ENCODE measurements at places on chromosomes 1 and 21.

DNA sequence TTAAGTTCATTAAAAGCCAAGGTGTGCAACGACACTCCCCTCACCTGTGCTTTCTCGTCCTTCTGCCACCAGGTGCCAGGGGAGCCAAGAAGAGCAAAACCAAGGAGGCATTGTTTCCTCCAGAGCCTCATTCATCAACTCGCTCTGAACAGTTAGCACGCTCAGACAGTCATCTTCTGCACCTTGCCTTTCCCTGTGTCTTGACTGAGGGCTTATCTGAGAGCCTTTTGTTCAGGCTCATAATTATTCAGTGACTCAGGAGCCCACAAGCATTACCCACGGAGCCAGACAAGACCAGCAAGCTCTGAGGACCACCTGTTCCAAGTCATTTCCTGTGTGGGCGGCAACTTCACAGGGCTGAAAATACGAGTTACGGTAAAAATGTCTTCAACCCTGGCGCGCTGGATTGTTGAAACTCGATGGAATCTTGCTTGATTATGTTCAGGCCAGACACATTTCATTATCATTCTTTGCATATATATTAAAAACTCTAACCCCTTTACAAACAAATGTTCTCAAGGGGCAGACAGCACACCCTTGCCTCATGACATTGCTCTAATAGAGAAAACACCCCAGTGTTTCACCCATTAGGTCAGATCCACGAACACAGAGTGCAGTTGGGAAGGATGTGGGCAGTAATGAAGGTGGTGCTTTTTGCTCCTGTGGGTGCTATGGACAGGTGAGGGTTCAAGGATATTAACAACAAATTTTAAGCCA is 89.7 kb upstream of the RUNX1 start:
- DNase-seq, result peak; percentile 26

DNA sequence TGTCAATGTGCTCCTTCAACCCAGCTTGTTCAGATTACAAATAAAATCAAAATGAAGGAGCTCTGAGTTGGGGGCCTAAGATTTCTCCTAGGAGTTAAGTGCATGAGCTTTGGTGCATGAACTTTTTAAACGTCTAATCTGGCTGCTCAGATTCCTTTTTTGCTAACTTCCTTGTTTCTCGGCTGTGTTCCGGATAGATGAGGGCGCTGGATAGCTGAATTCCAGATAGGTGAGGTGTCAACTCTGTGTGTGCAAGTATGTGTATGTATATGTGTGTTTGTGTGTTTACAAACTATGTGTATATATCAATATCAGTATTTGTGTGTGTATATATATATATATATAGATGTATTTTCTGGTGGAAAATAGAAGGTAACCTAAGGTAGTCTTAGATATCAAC is 37.5 kb upstream of the RCAN3 start:
- no peak for DNase-seq

- no peak for DNase-seq
Observed at GRCh38 chr1:28199328-28200233, 23.1 kb upstream of the PTAFR start.

DNA sequence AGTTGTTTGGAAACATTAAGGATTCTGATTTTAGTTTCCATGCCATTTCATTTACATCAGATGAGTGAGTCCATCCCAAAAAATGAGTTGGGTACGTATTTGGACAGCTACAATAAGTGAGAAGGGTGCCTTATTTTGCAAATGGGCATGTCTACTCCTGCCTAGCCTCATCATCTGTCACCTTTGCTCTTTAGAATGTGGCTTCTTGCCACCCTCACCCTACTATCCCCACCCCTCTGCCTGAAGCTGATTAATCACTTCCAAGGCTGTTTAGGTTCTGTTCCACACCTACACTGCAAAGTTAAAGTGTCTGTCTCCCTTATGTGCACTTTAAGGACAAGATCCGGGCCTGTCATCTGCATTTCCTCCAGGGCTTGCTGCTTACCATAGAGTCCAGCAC is 61.2 kb downstream of the ST6GALNAC5 start:
- no peak for DNase-seq

GRCh38 chr1:111770916-111771315 is 15.2 kb downstream of the DDX20 start:
- DNase-seq, result no peak

DNA sequence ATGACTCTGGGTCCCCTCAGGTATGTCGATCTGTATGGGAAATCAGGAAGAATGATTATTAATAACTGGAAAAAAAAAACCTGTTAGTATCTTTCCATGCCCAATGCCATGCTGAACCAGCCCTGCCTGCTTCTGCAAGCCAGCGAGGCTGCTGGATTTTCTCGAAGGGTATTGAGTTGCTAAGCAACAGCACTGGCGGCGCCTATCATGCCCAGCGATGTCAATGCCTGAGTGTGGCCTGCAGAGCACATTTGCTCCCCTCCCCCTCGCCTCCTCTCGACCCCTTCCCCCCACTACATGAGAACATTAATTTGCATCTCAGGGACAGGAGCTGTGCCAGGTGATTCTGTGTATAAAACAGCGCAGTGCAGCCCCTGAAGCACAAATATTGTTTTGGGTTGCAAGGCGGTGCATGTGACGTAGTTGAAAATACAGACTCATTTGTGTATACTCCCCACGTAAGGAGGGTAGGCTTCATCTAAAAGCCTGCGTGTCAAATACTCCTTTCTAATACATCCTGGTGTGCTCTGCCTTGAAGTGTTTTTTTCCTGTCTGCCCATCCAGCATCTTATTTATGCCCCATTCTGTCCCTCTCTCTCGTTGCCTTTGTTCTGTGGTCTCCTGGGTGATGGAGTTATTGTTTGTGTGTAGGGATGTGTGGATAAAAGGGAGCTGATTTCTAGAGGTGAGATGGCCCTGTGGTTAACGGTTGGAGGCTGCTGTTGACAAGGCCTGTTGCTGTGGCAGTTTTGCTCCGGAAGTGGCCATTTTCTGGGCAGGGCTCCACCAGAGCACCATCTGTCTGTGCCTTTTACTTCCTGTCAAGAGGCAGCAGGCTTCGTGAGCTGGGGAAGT is 32.7 kb upstream of the ATP5PO start:
- peak; percentile 67 for DNase-seq

- no peak for DNase-seq
Observed at GRCh38 chr1:159835862-159836525, 9.3 kb downstream of the SLAMF8 start.

DNA sequence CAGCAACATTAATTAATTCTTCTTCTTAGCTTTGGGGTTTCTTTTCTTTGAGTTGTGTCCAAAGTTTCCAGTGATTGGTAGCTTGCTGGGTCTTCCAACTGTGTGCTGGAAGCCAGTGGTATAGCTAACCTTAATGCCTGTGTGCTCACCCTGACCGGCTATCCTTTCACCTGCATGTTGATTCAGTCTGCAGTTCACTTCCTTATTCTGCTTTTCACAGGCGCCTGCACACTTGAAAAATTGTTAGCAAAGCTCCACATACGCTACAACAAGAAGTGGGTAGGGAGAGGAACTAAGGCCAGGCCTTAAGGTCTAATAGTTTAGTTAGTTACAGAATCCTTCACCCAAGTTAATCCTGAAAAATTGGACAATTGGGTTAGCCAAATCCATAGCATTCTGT is 35.7 kb downstream of the NCF2 start:
- no peak for DNase-seq

- no peak for DNase-seq
Observed at GRCh38 chr1:209030454-209031167, 552.9 kb upstream of the CAMK1G start.

DNA sequence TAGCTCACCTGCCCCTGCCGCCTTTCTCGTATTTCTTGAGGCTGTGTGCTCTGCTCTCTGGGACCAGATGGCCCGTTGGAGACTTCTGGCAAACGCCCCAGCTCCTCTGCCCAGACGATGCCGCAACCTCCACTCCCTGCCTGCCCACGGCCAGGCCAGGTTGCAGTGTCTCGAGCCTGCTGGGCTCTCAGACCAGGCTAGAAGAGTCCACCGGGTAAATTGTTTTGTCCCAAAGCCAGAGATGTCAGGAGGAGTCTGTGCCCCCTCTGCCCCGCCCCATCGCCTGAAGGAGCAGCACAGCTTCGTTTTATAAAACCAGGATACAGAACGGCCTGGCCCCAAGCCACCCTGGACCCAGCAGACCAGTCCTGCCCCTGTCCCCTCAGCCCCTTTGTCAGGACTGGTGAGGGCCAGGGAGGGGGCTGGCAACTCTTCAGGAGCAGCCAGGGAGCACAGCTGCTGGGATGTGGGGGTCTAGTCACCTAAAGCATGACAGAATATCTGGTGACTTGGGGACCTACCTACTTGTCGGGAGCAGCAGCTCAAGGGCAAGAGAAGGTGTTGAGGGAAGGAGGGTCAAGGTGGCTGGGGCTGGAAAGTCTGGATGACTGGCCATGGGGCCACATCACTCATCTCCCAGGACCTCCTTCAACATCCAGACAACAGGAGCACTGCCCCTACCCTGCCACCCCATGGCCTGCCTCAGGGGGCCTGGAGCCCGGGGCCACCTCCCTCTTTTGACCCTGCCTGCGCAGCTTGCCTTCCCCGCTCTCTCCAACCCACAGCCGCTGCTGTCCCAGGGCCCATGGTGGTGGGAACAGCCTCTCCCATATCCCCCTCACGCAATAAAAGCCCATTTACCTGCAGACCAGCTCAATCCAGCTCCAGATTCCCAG is 33.9 kb upstream of the LBR start:
- no peak for DNase-seq

- DNase-seq, result no peak
Observed at GRCh38 chr1:169548282-169548681, 38.0 kb downstream of the F5 start.

- no peak for DNase-seq
Observed at GRCh38 chr1:236518322-236518721, 5.5 kb upstream of the LGALS8 start.

DNA sequence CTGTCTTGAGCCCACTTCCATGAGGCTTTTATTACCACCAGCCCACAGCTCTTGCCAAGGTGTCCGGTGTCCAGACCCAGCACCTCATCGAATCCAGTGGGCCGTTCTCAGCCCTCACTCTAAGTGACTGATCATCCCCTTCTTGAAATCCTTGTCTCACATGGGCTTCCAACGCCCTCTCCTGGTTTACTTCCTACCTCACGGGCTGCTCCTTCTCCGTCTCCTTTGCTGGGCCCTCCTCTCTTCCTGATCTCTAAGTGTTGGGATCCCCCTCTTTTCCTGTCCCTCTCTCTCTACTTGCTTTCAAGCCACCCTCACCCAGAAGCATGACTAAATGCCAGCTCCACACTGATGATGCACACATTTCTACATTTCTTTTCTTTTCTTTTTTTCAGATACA is 9.0 kb upstream of the RHBG start:
- peak; percentile 18 for DNase-seq

DNA sequence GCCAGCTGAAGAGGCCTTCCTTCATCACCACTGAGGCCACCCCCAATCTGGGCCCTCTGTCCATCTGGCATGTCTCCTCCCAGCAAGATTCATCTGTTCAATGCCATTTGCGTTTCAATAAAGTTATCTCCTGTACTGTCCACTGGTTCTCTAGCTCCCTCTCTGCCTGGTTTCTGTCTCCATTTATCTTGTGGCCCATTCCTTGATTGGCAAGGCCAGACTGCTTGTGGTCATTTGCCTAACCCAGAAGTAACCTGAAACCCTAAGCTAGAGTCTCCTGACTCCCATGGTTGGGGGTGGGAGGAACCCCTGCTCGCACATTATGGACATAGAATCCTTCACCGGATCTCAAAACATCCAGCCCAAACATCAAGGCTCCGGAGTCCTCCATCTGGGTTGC is 2.1 kb upstream of the IPO9 start:
- DNase-seq, result no peak

GRCh38 chr1:192260076-192260475 is 56.7 kb upstream of the RGS21 start:
- no peak for DNase-seq

GRCh38 chr1:160624464-160624863 is 22.4 kb downstream of the SLAMF1 start:
- no peak for DNase-seq

- DNase-seq, result no peak
Observed at GRCh38 chr1:147628441-147628840, 41.9 kb downstream of the ACP6 start.

GRCh38 chr1:227947676-227948492 is at the start of gene WNT9A:
Gene WNT9A (minus strand): TSS chr1:227947932. CDS start chr1:227947887, 45 bp downstream.
- no peak for DNase-seq

DNA sequence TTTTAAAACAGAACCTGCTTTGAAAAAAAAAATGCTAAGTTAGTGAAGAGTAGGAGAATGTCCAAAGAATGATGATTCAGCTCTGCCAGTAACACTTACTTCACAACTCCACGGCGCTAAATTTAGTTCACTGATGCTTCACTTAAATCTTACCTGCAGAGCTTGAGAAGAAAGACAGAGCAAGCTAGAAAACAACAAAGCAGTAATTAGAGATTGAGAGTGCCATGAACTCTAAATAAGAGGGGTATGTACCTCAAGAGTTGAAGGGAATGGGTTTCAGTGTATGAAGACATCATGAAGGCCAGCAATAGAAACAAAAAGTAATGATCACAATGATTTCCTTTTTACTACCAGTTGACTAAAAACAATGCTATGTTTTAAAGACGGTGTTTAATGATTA is 32.8 kb downstream of the EPRS1 start:
- DNase-seq, result no peak

DNA sequence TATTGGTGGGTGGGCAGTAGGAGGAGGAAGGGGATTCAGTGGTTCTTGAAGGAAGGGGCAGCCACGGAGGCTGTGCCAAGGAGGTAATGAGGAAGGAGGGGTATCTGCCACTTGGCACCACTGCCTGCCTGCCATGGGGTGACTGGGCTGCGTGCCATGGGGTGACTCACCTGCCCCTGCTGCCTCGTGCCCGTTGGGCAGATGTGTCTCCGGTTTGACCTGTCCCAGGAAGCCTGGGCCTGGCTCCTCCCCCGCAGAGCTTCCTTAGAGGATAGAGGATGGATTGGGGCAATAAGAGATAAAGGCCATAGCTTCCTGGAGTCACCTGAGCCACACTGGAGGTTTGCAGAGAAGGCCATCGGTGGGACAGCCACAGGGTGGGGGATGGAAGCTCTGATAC is 1.7 kb downstream of the PADI3 start:
- no peak for DNase-seq

DNA sequence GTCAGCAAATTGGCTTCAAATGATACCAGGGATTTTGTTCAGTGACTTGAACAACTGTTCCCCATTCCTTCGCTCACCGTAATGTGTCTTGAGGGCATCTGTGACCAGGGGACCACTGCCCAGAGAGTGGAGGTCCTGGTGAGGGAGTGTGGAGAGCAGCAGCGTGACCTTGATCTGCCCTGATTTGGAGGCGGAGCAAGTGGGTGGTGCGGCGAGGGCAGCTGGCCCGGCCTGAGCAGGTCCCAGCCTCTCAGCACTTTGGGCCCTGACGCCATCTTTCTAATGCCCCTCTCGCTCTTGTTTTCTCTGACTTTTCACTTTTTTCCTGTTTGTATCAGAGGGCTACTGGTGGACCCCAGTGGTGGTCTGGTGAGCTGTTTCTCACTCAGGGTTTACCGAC is 31.1 kb downstream of the DIP2A start:
- no peak for DNase-seq

GRCh38 chr1:19647643-19648042 is 3.5 kb downstream of the NBL1 start:
- DNase-seq, result no peak

GRCh38 chr1:213523781-213524398 is 463.9 kb upstream of the PROX1 start:
- DNase-seq, result no peak
